ENCODE measurements at places on chromosomes 16 and 17. TPM values are rescaled to one million over a fixed set of nuclear protein-coding genes. Genes with fewer than 3 reads are reported as not detected.

DNA sequence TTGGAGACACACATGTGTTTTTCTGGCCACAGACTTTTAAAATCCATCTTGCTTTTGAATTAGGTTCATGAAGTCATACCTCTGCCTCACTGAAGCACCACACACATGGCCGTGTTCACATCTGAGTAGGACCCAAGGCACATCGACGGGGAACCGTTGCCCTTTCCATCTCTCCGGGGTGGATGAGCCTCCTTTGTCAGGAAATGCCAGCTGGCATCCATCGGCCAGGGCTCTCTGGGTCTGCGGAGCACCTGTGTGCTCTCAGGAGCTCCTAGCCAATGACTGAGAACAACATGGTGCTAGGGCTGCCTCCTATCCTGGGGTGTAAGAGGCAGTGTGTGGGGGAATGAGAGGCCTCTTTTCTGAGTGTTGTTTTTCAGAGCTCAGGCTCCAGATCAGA is 24.5 kb upstream of the NKD1 start:
- no peak overlapping the region for H3K27ac ChIP-seq
- H3K36me3 ChIP-seq, result peaks cover 9% of the 10 kb centered on the region
- H3K4me1 ChIP-seq, result no peaks in the 10 kb centered on the region
- H3K27me3 ChIP-seq, result peaks cover 35% of the 10 kb centered on the region

DNA sequence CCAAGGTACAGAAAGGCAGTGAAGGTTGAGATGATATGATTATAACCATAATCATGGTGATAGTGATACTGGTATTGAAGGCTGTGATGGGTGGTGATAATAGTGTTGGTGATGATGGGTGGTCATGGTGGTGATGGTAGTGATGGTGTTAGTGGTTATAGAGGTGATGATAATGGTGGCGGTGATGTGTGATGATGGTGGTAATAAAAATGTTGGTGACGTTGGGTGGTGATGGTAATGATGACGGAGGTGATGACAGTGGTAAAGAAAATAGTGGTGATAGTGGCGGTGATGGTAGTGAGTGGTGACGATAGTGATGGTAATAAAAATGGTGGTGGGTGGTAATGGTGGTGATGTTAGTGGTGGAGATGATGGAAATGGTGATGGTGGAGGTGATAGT is 65.1 kb upstream of the KDM8 start:
- H3K36me3 ChIP-seq, result no peaks in the 10 kb centered on the region
- peaks cover 6% of the 10 kb centered on the region for H3K27me3 ChIP-seq
- H3K4me1 ChIP-seq, result no peaks in the 10 kb centered on the region
- no peak overlapping the region for H3K4me3 ChIP-seq
- H3K27ac ChIP-seq, result no peak overlapping the region

DNA sequence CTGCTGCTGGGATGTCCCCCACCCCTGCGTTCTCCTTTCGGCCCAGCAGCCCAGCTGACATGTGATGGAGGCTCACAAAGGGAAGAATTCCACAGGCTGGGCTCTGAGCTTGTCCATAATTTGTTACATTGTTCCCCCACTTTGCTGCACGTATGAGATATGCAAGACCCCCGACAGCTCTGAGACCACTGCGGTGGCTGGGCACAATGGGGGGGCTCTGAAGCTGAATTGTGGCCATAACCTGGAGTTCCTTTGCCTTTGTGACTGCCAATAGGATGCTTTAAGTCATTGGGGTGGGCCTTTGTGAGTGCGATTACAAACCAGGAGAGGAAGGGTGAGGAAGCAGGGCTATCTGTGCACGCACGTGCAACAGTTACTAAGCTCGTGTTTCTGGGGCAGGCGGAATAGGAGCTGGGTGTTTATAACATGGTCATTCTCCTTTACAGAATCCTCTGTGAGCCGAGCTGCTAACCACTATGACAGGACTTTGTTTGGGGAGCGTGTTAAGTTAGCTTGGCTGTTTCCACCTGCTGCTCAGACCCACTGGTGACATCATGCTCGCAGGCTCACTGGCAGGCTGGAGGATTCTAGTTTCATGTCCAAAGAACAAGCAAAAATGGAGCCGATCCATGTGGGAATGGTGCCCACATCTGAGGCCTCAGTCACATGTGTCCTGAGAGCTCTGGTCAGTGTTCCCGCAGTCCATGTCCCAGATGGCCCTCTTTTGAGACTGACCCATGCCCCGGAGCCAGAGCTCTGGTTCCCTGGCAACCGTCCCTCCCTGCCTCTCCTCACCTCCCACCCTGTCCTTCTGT is 208.3 kb upstream of the SALL1 start:
- H3K4me1 ChIP-seq, result no peaks in the 10 kb centered on the region
- no peak overlapping the region for H3K27ac ChIP-seq
- H3K4me3 ChIP-seq, result no peak overlapping the region

DNA sequence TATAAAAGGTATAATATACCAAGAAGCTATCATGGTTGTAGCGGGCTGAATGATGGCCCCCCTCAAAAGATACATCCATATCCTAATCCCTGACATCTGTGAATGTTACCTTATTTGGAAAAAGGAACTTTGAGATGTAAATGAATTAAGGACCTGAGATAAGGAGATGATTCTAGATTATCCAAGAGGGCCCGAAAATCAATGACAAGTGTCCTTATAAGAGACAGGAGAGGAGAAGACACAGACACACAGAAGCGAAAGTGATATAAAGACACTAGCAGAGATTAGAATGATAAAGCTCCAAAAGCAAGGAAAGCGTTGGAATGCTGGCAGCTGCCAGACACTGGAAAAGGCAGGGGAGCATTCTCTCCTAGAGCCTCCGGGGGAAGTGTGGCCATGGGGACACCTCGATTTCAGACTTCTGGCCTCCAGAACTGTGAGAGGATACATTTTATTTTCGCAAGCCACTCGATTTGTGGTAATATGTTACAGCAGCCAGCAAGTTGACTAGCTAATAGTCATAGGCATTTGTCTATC is 12.5 kb upstream of the GP1BA start:
- H3K27ac ChIP-seq, result no peak overlapping the region
- H3K36me3 ChIP-seq, result no peaks in the 10 kb centered on the region
- no peak overlapping the region for H3K4me3 ChIP-seq
- no peak for DNase-seq
- peaks cover 4% of the 10 kb centered on the region for H3K4me1 ChIP-seq
- H3K27me3 ChIP-seq, result no peaks in the 10 kb centered on the region

DNA sequence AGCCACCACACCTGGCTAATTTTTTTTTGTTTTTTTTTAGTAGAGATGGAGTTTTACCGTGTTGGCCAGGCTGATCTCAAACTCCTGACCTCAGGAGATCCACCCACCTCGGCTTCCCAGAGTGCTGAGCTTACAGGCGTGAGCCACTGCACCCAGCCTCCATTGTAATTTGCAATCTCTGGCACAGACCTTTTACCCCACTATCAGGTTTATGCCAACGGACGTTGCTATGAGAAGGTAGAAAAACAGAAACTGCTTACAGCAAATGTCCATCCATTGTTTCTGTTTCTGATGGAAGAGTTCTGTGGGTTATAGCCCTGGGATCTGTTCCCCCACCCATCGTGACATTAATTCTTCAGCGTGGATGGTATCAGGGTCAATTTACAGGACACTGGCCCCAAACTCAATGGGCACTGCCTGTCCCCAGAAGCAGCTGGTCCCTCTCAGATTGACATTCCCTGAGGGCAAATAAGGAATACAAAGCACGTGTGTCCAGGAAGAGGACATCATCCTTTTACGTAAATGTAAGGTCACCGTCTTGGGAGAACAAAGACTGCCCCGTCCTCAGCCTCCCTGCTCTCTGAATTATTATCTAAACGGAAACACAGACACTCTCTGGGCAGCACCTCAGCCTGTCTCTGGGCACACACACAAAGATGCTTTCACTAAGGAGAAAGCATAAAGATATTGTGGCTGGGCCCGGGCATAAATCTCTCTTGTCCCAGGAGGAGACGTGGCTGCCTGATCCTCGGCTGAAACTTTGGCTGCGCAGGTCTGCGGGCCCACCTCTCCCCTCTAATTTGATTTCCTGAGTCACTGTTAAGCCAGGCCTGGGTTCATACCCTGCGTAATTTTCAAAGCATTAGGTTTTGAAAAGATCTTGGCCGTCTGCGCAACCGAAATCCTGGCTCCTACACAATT is 5.2 kb downstream of the KCNG4 start:
- H3K27me3 ChIP-seq, result peaks cover 54% of the 10 kb centered on the region
- H3K4me3 ChIP-seq, result no peak overlapping the region
- no peak overlapping the region for H3K27ac ChIP-seq
- no peak for DNase-seq

- peaks cover 56% of the 10 kb centered on the region for H3K27me3 ChIP-seq
- no peak overlapping the region for H3K4me3 ChIP-seq
- no peak for DNase-seq
Measured at GRCh38 chr16:8569650-8570346, 20.5 kb downstream of the TMEM114 start.

TNFRSF13B gene
- total RNA-seq, result not detected

ARHGAP44 gene
- not detected for total RNA-seq

ZNF597 gene
- total RNA-seq, result 3.0 TPM

HS3ST2 gene
- not detected for total RNA-seq
